ENCODE measurements at places on chromosomes 6 and 20.

GRCh38 chr6:13327691-13328075, 654 bp downstream of the TBC1D7 start:
- DNase-seq: no peak

DNA sequence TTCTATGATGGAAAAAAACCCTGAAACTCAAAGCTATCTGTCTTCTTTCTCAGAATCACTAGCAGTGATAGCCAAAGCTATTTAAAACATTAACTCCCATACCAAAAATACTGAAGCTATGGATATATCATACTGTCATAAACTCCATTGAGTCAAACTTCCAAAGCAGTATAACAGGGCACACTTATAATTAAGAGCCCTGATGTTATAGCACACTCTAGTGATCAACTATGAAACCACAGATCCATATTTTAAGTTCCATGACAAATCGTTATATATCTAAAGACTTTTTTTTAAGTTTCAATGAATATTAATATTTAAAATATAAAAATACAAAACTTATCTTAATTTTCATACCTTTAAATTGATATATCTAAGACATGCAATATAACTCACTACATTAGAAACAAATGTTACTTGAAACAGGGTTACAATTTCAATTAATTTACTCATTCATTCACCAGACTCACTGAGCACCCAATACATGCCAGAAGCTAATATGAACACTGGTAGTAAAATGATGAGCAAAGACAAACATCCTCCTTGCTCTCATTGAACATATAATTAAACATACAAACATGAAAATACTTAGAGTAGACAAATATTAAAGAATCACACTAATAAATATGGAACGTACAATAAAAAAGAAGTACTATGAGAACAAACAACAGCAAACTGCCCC, 69.3 kb downstream of the IBTK start:
- peak; percentile 19 for DNase-seq

- DNase-seq: no peak
Observed at GRCh38 chr6:7391151-7391550, 1.5 kb downstream of the RIOK1 start.

DNA sequence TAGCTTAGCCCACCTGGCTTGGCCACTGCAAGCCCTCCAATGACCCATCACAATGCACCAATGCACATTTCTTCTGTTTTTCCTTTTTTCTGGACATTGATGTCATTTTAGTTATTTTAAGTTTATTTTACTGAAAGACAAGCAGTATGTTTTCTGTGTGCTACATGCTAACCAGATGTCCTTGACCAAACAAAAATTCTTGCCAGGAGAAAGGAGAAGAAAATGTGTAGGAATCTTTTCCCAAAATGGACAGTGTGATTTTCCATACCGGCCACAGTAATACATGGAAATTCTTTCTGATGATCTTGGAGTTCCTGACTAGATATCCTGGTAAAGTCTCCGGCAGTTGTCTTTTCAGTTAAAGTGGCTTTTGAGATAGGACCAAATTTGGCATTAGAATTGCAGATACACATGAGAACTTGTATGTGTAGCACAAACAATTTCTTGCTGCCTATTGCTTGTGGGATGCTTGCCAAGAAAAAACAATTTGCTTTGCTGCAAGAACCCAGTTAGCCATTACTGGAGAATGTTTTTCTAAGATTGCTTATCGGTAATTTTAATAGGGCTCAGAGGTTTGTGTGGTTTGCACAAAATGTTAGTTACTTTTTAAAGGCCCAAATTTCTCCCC, 696.5 kb upstream of the CITED2 start:
- peak; percentile 24 for DNase-seq

DNA sequence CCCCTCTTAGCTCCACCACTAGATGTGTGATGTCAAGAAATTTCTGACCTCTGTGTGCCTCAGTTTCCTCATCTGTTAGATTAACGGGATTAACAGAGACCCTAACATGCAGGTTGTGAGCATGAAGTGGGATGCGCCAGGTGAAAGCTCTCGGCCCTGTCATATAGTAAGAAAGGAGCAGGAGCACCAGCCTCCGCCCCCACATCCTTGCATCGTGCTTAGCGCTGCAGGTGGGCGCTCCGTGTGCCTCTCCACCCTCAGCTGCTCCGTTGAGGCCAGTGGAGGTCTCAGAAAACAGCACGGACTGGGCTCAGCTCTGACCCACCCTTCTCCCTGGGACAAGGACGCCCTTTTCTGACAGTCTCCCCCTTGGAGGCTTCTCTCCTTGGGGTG, 63.4 kb downstream of the TCP11 start:
- no peak for DNase-seq

- DNase-seq: no peak
Observed at GRCh38 chr6:128694303-128695009, 174.1 kb upstream of the PTPRK start.

GRCh38 chr6:26215585-26216358, 128.5 kb downstream of the HFE start:
- DNase-seq: no peak

DNA sequence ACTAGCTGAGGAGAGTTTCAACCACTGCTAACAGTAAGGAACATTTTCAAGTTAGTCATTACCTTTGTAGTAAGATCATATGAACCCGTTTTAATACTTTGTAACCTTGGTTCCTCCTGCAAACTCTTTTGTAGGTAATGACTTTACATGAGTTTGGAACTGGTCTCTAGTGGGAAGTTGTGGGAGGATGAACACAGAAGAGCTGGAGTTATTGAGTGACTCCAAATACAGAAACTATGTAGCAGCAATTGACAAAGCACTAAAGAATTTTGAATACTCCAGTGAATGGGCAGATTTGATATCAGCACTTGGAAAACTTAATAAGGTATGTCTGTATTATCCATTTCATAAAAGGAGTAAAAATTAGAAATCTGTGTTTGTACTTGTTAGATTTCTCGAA, 29.3 kb downstream of the DOP1A start:
- DNase-seq: no peak

DNA sequence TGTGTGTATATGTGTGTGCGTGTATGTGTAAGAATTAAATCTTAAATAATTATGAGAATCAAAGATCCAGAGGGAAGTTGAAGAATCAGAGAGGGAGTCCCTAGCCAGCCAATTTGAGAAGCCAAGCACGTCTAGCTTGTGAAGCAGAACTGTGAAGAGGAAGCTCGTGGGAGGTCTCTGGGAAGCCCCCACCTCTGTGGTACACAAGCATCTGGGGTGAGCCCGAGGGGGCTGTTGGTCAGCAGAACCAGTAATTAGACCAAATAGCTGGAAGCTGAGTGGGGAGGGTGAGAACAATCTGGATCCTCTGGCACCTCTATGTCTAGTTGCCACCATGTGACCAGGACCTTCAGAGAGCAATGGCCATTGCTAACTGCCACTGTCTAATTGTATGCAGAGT, 310.0 kb upstream of the PRND start:
- DNase-seq: no peak

DNA sequence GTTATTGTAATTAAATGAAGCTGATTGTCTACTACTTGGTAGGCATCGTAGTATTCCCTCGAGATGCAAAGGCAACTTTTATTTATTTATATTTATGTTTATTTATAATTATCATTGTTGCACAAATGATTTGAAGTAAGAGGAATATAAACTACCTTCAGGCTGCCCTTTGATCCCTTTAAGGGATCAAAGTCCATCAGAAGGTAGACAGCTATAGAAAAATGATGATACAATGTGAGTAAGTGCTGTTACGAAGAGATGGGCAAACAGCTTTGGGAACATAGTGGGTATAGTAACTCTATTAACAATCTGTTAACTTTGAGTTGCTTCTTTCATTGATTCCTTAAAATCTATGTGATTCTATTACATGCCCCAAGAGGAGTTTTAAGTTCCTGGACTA, 512.8 kb upstream of the CITED2 start:
- DNase-seq: no peak

- no peak for DNase-seq
Observed at GRCh38 chr6:121399966-121400365, 35.5 kb upstream of the GJA1 start.

DNA sequence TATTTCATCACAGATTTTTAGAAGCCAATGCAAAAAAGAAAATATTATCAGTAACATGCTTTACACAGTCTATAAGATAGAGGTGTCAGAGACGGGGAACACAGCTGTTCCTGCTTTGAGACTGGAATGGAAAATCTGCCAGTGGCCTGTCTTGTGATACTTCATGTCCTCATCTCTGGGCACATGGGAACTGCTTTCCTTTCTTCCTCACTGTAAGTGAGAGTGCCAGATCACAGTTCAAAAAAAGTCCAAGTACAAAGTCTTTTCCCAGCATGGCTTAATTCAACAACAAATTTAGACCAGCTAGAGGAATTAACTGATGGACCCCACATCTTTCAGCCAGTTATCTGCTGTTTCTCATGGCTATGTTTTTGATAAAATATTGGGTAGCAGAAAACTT, 490.4 kb downstream of the CDKAL1 start:
- DNase-seq: no peak

- no peak for DNase-seq
Observed at GRCh38 chr6:38750968-38751615, 36.0 kb downstream of the DNAH8 start.

DNA sequence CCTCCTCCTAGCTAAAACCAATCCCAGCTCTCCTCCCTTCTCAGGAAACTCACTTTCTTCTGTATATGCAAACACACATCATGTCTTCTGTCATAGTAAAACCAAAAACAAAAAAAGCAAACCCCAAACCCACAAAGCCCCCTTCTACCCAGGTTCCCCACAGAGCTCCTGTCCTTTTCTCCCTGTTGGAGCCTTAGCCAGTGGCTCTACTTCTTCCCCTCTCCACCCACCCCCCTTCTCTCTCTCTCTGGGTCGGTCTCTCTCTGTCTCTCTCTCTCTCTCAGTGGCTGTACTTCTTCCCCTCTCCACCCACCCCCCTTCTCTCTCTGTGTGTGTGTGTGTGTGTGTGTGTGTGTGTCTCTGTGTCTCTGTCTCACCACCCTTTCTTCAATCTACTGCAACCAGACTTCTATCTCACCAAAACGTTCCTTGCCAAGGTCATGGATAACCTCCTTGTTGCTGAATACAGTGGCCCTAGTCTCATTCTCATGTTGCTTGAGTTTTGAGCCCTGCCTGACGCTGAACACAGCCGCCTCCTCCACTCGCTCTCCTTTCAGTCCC, 8.7 kb upstream of the OSER1 start:
- no peak for DNase-seq

DNA sequence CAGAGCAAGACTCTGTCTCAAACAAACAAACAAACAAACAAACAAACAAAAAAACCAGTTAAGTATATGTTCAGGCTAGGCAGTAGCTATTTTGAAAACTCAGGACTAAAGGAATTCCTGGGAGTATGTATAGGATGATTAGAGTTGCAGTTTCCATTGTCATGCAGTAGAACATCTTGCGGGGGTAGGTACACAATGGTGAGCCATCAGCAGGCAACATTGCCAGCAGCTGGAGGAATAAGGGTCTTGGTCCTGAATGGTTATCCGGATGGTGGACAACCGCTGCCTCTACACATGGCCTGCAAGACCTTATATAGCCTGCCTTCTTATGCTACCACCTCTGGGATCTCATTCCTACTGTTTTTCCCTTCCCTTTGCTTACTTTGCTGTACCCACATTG, 297.5 kb downstream of the SOX4 start:
- DNase-seq: no peak

DNA sequence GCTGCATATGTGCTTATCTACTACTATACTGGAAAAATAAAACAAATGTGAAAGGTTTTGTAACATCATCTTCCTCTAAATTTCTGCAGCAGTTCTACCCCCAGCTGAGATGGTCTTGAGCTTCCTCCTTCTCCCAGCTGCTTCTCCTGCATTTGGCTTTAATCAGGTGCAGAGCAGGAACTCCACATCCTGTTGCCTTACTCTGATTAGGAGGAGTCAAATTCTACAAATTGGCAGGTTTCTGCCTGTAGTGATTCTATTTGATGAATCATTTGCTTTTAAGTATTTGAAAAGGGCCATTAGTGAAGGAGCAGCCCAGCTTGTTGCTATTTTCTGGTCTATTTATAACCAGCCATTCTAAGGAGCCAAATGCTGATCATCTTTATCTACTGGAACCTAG, 224.5 kb downstream of the GMDS start:
- no peak for DNase-seq

- no peak for DNase-seq
Observed at GRCh38 chr6:73340048-73340447, 14.0 kb downstream of the DPPA5 start.

DNA sequence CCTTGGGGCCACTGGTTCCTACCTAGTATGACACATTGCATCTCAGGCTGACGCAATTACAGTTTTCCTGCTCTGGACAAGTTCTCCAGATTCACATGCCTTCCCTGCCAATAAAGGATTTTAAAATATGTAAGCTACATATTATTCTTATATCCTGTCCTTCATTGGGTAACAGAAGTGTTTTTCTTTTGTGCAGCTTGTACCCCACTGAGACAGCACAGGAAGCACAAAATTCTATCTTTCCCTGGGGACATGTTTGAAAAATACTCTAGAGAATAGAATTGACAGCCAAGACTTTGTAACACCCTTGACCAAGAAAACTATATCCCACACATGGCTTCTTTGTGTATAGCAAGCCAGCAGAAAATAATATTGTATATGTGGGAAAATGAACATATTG, 456.8 kb downstream of the MAFB start:
- DNase-seq: no peak

GRCh38 chr20:61977419-61977786, 88.3 kb downstream of the TAF4 start:
- DNase-seq: no peak

- DNase-seq: no peak
Observed at GRCh38 chr6:128239146-128239545, 281.3 kb downstream of the PTPRK start.

GRCh38 chr20:6502999-6503398, 264.5 kb upstream of the BMP2 start:
- no peak for DNase-seq

- no peak for DNase-seq
Observed at GRCh38 chr20:24880356-24880755, 68.7 kb upstream of the CST7 start.

DNA sequence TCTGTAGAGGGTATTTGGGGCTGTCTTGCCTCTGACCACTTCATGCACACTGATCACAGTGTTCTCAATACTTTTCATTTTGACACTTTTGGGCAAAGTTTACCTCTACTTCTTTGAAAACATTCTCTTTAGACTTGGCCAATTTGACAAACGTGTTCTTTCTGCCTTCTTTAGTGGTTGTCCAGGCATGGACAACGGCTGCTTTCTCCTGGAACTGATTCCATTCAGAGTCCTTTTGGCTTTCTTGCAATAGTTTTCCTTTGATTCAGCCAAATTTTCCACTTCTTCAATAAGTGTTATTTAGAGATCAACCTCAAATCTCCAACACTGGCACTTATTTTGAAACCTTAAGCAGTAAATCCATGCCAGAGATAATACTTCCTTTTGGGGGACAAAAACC, 6.7 kb upstream of the CST9 start:
- DNase-seq: no peak

DNA sequence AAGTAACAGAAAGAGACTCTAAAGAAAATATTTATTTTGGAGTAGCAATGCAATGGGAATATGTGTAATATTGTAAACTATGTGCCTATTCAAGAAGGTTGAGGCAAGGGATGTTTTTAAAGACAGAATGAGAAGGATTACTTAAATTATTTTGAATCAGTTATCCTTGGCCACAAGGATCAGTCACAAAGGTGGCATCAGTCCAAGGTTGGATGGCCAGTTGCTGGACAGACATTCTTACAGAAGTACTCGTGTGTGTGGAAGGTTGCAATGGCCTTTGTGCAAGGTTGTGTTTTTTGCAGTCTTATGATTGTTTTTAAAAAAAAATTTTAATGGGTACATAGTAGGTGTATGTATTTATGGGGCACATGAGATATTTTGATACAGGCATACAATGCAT, 2.0 kb downstream of the QRSL1 start:
- no peak for DNase-seq

- no peak for DNase-seq
Observed at GRCh38 chr6:98909236-98909635, 38.5 kb downstream of the FBXL4 start.

Measured in SK-N-SH (cell line).